NCI-H2029 treated with DMSO at 0.1 percent for 48 hours (cell line): ENCODE measurements at places on chromosomes 3 and 15.

- no peak for DNase-seq
Observed at GRCh38 chr3:74445541-74445940, 168.9 kb downstream of the CNTN3 start.

GRCh38 chr15:59963925-59964324, 40.2 kb upstream of the FOXB1 start:
- no peak for DNase-seq

DNA sequence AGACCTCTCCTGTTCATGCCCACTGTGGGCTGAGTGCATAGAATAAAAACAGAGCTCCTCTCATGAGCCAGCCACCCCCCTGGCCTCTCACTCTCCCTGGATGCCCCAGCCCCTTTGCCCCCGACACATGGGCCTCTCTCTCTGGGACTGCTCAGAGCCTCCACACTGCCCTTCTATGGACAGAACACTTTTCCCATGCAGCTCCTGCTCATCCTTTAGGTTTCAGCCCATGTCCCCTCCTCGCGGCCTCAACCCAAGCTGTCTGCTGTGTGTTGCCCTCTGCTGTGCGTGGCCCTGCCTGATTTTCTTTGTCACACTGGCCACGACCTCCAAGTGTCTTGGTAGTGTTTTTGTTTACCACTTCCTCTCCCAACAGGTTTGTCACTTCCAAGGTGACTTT, 20.7 kb upstream of the PRR23E start:
- no peak for DNase-seq

- no peak for DNase-seq
Observed at GRCh38 chr3:180183346-180183745, 146.6 kb upstream of the PEX5L start.

DNA sequence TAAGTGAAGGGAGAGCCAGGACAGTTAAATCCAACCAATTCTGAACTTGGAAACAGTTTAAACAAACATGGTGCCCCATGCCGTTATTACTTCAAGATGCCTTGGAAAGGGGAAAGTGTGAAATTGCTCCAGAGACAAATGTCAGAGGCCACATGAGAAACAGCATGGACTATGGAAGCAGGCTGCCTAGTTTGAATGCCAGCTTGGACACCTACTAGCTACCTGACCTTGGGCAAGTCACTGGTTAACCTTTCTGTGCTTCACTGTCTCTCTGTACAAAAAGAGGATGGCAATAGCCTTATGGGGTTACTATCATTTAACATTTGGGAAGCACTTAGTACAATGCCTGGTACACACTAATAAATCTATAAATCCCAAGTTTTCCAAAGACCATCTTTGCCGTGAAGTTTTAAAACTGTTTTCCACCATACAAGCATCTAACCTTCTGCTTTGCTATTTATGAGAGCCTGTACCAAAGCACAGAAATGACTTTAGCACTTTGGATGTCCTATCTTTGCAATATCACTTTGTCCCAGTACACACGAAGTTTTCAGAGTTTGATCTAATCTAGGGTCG, 8.3 kb upstream of the TOPBP1 start:
- no peak for DNase-seq

- no peak for DNase-seq
Observed at GRCh38 chr3:152309535-152310307, 41.0 kb downstream of the MBNL1 start.

DNA sequence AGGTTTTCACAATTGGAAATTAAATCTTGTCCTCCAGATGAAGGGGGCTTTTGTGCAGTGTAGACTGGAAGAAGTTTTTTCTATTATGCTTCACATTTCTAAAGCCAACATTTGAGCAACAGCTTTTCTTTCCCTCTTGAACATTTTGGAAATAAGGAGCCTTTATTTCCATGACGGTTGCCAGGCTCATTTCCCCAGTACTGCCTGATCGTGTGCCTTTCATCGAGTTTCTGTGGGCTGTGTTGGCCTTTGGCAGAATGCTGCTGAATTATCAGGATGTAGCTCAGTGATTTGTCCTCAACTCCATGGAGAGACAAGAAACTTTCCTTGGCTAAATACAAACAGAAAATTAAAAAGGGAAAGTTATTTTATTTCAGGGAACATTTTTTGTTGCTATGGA, 314.8 kb upstream of the LRRC3B start:
- no peak for DNase-seq

GRCh38 chr15:25329696-25330095, 109.1 kb downstream of the UBE3A start:
- DNase-seq: no peak

DNA sequence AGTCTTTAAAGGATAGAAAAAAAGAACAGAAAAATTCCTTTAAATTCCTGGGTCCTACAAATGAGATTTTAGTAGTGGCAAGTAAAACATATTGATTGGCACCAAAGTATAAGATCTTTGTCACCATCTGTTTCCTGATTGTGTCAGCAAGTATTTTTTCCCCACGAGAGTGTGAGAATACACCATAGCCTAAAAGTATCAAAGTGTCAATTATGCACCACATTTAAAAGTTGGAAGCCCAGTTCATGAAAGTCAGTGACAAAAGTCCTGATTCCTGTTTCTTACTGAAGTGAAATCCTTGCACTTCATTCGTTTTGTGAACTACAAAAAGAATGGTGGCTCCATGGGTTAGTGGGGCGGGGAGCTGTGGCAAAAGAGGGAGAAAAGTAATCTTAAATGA, 83.8 kb upstream of the DPH6 start:
- no peak for DNase-seq

GRCh38 chr15:89416339-89417183, 79.8 kb downstream of the RHCG start:
- DNase-seq: no peak

DNA sequence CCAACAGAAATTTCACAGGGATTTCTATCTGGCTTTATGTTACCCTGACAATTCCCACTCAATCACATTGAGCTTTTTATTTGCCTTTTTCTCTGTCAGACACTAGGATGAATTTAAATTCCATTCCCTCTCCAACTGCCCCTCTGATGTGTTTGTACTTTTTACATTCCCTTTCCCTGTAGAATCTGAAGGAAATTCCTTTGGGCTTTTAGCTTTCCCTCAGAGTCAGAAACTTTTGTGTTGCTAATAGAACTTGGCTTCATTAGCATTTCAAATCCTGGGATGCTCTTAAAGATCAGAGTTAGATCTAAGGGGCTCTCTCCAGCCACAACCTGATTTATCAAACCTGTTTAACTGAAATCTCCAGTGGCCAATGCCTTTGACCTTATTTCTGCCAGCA, 7.9 kb upstream of the RARB start:
- DNase-seq: no peak

- no peak for DNase-seq
Observed at GRCh38 chr15:77854980-77855379, 222.3 kb upstream of the LINGO1 start.

- no peak for DNase-seq
Observed at GRCh38 chr15:45378913-45379262, 544 bp upstream of the GATM start.

DNA sequence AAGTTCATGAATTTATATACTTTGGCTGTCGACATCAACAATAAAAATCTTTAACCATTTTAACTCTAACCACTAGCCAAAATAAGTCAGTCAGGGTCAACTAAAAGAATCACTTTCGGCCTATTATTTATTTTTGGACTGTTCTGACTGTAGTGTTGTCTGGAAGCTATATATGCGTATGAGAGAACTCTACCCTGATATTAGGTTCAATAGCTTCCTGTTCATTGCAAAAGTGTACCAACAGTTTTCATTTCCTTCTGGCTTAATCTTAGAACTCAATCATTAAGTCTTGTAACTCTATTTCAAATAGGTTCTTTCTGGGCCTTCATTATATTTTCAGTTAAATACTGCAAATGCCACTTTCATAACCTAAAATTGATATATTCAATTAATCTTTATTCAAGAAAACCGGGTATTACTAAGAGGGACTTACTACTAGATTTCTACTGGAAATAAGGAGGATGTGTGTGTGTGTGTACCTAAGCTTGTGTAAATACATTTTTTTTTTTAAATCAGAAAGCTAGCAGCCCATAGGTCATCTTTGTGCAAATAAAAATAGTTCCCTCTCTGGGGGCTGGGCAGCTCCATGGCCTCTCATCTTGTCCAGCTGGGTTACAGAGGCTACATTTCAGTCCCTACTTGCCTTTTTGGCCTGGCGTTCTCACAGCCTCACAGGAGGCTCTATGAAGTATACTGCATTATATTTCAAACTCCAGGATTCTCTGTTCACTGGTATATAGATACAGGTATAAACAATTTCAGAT, 5.8 kb downstream of the SERPINI2 start:
- DNase-seq: no peak

DNA sequence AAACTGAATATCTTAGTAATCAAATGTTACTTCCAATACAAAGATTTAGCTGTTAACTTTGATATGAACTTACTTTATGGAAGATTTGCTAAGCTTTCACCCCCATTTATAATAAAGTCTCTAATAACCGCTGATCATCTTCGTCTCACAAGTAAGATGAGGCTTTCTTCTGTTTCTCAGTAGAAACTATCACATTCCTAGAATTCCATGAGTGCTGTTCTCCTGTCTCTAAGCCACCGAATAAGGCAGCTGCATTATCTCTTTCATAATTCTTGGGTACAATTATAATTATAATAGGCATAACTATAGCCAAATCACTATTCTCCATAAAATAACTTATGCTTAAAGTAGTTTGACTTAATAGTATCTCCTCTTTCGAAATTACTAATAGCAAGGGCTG, 18.3 kb upstream of the SETMAR start:
- DNase-seq: no peak

DNA sequence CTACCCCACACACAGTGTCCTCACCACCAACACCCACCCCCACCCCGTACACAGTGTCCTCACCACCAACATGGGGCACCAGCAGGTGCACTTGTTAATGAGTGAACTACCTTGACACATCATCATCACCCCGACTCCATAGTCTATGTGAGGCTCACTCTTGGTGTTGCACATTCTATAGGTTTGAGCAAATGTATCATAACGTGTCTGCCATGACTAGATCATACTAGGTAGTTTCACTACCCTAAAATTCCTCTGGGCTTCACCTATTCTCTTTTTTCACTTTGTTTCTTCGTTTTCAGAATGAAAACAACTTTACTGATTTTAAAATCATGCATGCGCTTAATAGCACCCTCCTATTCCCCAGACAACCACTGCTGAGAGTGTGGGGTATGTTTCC, 102.6 kb upstream of the SLC6A6 start:
- DNase-seq: no peak

DNA sequence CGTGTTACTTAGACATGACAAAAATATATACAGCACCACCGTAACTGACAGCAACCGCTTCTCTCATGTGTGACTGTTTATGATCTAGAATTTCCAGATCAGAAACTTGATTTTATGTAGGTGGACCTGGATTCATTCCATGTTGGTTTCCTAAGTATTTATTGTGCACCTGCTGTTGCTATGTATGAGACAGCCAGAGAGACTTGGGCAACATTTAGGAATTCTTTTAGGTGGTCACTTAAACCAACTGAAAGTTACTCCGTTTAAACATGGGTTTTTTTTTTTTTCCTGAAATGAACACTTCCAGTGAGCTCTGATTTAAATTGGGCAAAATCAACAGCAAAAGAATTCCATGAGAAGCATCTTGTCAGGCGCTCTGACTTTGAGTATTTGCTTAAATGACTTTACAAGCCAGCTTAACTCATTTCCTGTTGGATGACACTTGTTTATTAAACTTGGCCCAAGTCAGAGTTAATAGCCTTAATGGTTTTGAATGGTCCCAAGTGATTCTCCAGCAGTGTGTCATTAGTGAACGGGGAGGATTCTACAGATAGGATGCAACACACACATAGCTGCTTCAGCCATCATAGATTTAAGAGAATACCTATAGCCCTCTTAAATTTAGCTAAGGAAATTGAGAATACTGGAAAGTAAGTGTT, 31.8 kb downstream of the MITF start:
- no peak for DNase-seq

- DNase-seq: no peak
Observed at GRCh38 chr3:165983284-165983683, 146.1 kb upstream of the BCHE start.

GRCh38 chr15:83155942-83156341, 48.5 kb downstream of the TM6SF1 start:
- DNase-seq: no peak

GRCh38 chr15:40984964-40985363, 31.7 kb downstream of the CHAC1 start:
- DNase-seq: no peak

DNA sequence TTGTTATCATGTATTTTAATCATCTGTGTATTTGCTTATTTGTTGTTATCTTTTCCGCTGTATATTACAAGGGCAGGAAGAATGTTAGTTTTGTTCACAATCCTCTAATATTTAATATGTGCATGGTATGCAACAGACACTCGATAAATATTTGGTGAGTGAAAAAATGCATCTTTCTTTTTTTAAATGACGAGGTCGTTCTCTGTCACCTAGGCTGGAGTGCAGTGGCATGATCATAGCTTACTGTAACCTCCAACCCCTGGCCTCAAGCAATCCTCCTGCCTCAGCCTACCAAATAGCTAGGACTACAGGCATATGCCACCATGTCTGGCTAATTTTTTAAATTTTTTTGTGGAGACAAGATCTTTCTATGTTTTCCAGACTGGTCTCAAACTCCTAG, 66.2 kb downstream of the MITF start:
- DNase-seq: no peak

DNA sequence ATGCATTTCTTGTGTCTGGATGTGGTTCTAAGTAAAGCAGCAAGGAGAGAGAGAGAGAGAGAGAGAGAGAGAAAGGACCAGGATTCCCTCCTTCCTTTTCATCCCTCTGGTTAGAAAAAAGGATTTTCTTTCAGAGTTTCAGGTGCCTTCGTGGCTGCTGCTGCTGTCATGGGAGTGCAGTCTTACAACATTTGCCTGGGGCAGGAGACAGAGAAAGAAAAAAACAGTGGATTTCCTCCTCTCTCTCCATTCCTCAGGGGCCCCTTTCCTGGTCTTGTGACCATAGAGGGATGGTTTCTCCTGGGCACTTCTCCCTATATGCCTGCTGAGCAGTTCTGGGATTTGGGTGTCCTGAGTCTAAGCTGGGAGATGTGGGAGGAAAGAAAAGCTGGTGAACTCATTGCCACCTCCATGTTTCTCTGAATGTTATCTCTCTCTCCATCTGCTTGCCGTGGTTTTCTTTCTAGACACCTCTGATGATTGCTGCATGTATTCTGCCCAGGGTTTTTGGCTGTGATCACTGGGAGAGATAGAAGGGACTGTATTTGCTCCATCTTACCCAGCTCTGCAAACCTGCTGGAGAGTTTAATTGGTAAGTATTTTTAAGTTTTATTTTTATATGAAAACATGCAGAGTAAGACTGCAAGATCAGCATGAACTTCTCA, 142.4 kb upstream of the RGMA start:
- no peak for DNase-seq

GRCh38 chr3:54830658-54831057, 97.2 kb downstream of the LRTM1 start:
- peak; percentile 20 for DNase-seq

DNA sequence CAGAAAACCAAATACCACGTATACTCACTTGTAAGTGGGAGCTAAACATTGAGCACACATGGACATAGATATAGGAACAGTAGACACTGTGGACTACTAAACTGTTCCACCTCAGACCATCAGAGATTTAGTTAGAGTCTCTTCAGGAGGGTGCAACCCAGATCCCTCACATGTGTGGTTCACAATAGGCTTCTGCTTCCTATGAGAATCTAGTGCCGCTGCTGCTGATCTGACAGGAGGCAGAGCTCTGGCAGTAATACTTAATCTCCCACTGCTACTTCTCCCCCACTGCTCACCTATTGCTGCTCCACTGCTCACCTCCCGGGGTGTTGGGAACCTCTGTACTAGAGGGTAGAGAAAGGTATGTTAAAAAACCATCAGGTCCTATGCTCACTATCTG, 533.3 kb downstream of the NSUN3 start:
- no peak for DNase-seq
